Esophagus squamous epithelium (tissue), 5 donors: ENCODE measurements at places on chromosomes 7 and 10. TPM values are rescaled to one million over a fixed set of nuclear protein-coding genes. Genes with fewer than 3 reads are reported as not detected.

DNA sequence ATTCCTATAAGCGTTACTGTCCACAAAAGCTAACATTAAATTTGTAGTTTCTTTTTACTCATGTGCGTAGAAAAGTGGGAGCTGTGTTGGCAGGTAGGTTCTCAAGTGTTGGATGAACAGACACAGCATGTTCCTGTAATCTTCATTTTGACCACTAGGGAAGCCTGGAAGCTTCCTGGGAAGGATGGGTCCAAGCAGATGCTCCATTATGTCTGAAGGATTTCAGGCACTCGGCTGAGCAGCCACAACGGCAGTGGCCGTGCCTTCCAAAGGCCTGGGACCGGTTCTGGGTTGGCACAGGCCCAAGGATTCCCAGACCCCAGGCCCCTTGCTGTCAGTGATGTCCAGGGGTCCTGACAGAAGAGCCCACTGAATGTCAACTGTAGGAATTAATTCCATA, 386.3 kb downstream of the TNS3 start:
- no peak for DNase-seq

- DNase-seq = no peak
Measured at GRCh38 chr10:26311383-26311940, 94.9 kb downstream of the GAD2 start.

The C10orf90 gene
- not detected for total RNA-seq

- DNase-seq = no peak
Measured at GRCh38 chr10:113093188-113094113, 143.4 kb downstream of the TCF7L2 start.

- no peak for DNase-seq
Measured at GRCh38 chr7:107874605-107875446, 16.2 kb upstream of the DLD start.

The CALCR gene
- not detected for total RNA-seq
